ENCODE measurements at places on chromosomes 6 and 20.

- no peak for DNase-seq
Measured at GRCh38 chr6:98976674-98977385, 29.1 kb upstream of the FBXL4 start.

DNA sequence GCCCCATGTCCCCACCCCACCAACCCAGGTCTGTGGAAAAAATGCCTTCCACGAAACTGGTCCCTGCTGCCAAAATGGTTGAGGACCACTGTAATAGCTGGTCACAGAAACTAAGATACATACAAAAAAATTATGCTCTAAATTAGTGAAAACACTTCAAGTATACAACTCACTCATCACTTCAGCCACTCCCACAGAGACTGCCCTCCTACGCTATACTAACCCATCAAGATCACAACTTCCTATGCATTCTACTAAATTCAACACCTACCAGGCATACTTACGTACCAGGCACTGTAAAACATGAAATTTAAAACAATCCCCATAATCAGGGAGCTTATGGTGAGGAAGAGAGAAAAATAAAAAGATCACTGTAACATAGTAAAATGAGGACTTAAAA is 22.9 kb downstream of the RUNX2 start:
- DNase-seq, result no peak

DNA sequence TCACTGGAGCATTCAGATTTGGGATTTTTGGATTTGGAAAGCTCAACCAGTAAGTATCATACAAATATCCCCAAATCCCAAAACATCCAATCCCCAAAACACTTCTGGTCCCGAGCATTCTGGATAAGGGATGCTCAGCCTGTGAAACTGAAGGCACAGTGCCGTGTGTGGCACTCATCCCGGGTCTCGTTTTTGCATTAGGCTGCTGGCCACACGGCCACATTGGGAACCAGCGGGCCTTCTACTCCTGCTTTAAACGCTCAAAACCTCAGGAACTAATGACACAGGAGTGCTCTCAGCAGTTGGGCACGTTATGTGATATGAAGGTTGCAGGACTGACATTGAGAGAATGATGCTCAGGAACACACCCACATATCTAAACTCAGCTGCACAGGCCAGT is 35.6 kb downstream of the PSMG4 start:
- no peak for DNase-seq

DNA sequence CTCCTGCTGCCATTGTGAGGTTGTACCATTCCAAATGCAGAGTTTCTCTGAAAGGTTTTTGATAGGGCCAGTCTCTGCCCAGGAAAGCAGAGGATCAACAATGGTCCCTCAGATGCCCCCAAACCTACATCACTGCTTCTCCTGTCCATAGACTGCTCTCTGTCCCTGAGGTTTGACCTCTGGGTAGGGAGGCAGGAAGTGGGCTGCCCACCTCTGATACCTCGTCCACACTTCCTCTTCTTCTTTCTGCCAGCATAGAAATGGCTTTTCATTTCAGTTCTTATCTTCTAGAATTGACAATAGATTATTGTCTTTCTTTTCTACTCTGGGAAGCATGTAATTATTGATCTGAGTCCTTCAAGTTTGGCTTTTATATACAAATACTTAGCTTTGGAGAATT is 170.6 kb downstream of the TRMT11 start:
- DNase-seq, result no peak

GRCh38 chr20:23651117-23651516 is 13.4 kb upstream of the CST3 start:
- no peak for DNase-seq

DNA sequence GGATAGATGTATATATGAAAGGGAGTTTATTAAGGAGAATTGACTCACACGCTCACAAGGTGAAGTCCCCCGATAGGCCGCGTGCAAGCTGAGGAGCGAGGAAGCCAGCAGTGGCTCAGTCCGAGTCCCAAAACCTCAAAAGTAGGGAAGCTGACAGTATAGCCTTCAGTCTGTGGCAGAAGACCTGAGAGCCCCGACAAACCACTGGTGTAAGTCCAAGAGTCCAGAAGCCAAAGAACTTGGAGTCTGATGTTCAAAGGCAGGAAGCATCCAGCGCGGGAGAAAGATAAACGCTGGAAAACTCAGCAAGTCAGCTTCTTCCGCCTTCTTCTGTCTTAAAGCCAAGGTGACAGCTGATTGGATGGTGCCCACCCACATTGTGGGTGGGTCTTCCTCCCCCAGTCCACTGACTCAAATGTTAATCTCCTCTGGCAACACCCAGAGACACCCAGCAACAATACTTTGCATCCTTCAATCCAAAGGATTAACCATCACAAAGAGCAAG is 102.6 kb upstream of the GJE1 start:
- DNase-seq, result no peak

- DNase-seq, result peak; percentile 19
Measured at GRCh38 chr6:73585566-73586415, 65.0 kb upstream of the EEF1A1 start.

GRCh38 chr6:152824666-152825065 is 74.1 kb downstream of the VIP start:
- no peak for DNase-seq

GRCh38 chr6:147127587-147127986 is 76.6 kb upstream of the STXBP5 start:
- no peak for DNase-seq

DNA sequence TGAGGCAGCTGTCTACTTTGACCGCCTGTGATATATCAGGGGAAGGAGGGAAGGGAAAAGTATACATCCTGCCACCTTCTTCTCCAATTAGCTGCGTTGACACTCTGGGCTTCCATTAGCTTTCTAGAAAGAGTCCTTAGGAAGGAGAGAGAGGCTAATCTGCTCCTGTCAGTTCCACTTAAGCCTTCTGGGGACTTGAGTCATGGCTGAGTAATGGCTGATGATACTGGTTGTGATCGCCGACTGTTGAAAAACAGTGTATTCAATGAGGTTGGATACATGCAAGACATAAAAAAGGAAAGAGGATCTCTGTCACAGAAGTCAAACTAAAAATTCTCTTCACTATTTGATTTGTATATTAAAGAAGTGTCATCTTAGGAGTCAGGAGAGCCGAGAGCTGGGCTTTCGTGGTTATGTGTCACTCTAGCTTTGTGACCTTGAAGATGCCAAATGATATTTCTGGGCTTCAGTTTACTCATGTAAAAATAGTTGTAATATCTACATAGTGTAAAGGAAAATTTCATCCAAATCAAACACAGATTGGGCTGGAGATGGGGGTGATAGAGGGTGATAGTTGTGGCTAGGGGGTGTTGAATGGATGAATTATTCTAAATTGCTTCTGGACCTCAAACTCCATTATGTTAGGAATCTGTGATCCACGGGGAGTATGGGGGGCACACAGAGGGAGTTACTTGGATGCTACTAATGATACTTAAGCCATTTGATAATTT is 189.0 kb downstream of the UST start:
- DNase-seq, result no peak

GRCh38 chr20:45008521-45009049 is 42.3 kb downstream of the STK4 start:
- DNase-seq, result no peak

- DNase-seq, result no peak
Measured at GRCh38 chr6:33273129-33273923, 1.5 kb downstream of the RPS18 start.

DNA sequence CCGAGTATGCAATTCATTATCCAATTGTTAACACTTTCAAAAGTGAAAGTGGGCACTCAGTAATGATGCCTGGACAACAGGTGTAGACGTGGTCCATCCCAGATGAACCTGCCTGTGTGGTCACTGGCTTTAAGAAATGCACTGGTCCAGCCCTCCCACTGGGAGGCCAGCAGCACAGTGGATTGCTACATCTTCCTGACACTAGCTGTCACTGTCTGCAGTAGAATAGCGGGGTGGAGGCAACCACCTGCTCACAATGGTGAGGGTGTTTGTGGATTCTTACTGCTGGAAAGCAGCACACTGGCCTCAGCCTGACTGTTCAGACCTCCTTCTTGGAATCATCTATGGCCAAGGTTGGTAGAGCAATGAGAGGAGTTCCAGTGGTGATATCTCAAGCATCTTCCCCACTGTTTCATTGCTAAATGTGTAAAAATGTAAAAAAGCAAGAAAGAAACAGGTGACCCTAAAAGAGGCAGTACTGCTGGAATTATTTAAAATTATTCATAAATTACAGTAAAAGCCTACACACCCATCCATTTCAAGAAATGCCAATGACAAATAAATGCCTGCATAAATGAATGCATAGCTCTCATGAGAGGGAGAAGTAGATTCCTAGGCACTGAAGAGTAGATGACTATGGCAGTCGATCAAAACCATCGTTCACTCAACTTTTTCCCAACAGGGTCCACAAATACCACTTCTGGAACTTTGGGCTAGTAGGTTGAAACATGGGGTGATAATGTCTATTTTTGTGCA is 228.0 kb upstream of the PLN start:
- no peak for DNase-seq

DNA sequence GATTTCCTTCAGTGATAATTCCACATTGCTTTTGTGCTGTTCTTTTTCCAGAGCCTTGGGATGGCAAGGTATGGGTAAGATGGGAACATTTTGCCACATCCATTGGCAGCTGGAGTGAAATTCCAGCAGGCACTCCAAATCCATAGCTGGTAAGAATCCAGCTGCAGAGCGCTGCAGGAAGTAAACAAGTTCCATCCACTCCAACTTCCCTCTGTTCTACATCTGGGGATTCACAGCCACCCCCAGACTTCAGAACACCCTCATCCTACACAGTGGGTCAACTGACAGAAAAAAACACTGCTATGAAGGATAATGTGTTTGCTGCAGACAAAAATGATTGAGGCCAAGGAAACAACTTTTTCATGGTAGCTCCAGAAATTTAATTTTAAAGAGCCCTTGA is 747.8 kb downstream of the MAFB start:
- DNase-seq, result no peak

DNA sequence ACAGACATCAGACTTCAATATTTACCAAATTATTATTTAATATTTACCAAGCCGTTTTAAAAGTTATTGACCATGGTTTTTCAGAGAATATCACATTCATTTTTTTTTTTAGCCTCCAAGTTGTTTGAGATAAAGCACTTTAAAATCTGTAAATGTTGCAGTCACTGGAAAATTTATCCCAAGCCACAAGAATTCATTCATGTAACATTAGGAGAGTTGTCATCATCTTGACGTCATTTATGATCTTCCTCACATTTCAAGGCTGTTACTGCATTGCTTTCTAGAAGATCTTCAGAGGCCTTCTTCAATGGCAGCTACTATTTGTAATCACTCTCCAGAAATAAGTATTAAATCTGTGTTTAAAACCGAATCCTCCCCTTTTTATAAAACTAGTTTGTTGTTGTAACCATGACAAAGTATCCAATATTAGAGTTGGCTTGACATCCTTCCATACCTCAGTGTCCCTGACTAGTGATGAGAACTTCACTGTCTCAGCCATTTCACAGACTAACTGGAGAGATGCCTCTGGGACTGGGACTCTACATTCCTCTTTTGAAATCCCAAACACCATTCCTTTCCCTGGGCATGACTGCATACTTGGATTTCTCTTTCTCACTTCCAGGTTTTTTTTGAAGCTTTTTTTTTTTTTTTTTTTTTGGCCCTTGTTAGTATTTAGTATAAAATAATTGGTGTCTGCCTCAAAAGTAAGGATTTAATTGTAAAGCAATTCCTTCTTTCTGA is 100.1 kb downstream of the ZFAND3 start:
- no peak for DNase-seq

- DNase-seq, result no peak
Measured at GRCh38 chr20:63540417-63541186, 3.4 kb upstream of the PTK6 start.

Measured in T-helper 1 cell (primary cell).